Stimulated activated CD4-positive, alpha-beta T cell treated with anti-CD3 and anti-CD28 coated beads, Interleukin-1b, Interleukin-23, amount 100 ng/mL, for 24 hours (primary cell): ENCODE measurements at places on chromosomes 12 and 14.

DNA sequence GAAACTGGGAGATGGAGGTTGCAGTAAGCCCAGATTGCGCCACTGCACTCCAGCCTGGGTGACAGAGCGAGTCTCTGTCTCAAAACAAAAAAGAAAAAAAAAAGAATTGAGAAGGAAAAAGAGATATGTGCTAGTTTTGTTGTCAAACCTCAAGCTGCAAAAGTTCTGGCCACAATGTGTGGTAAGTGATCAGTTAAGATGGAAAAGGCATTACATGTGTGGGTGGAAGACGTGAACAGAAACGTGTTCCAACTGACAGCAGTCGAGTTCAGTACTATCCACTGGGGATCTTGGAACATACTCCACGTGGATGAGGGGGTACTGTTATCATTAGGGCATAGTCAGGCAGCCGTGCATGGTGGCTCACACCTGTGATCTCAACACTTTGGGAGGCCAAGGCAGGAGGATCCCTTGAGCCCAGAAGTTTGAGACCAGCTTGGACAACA, 17.3 kb downstream of the GPR68 start:
- DNase-seq: no peak

DNA sequence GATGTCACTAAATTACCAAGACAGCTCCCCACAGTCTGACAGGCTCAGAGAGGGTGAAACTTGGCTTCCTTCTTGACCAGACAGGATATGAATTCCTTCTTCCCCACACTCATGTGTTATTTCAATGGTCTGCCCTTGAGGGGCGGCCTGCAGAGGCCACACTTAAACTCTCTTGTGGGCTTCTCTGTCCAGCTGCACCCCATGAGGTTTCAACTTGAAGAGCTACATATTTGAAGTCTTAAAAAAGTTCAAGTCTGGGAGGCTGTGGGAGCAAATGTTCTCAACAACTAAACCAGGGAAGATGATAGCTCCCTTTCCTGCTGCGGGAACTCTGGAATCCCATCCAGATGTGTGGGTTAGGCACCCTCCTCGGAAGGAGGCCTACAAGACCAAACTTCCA, 98.3 kb downstream of the TTC7B start:
- no peak for DNase-seq

DNA sequence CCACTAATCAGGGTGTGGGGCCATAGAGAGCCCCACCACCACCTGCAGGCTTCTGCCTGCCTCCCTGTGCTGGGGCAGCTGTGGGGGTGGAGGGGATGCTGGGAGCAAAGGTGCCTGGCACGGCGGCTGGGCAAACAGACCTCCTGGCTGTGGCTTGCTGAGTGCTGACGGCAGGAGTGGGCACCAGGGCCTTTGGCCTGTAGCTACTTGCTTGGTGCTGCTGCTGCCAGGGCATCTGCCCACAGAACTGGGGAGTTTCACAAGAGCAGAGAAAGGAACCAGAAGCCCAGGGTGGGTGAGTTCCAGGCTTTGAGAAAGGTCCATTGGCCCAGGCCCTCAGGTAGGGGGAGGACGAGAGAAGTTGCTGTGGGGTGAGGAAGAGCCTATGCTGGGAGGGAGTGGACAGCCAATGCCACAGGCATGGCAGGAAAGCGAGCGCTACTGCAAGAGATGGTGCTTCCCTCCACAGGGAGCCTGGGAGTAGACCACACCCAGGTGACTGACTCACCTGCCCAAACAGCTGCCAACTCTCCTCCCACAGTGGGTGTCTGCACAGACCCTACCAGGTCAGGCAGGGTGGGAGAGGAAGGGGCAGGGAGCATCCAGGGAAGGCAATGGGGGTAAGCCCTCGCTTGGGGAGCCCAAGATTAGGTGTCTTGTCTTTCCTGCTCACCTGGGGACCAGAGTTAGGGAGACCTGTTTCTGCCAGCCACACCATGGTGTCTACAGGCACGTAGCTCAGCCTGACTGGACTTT, 39.0 kb upstream of the HDAC7 start:
- no peak for DNase-seq

GRCh38 chr12:28961948-28962384, 187.1 kb upstream of the FAR2 start:
- DNase-seq: no peak

GRCh38 chr12:130916241-130916911, 37.3 kb upstream of the ADGRD1 start:
- no peak for DNase-seq

GRCh38 chr12:76266797-76267196, 81.4 kb downstream of the BBS10 start:
- no peak for DNase-seq

- no peak for DNase-seq
These were observed 19.5 kb downstream of the CCDC88C start for GRCh38 chr14:91397965-91398591.

DNA sequence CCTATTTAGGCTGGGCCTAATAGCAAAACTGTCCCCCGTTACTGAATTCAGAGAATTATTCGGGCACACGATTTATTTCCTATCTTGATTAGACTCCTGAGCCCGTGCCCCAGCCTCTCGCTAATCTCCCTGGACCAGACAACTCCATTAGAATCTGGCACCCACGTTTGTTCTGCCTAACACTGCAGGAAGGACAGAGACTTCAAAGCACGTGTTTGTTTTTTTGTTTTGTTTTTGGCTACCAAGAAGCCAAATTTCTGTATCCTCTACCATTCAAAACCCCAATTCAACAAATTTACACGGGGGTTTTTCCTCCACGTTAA, 4.8 kb downstream of the USP44 start:
- DNase-seq: no peak

- no peak for DNase-seq
These were observed 315.8 kb downstream of the RGS6 start for GRCh38 chr14:72247896-72248465.

- DNase-seq: no peak
These were observed 65.8 kb downstream of the C14orf39 start for GRCh38 chr14:60420050-60420449.

DNA sequence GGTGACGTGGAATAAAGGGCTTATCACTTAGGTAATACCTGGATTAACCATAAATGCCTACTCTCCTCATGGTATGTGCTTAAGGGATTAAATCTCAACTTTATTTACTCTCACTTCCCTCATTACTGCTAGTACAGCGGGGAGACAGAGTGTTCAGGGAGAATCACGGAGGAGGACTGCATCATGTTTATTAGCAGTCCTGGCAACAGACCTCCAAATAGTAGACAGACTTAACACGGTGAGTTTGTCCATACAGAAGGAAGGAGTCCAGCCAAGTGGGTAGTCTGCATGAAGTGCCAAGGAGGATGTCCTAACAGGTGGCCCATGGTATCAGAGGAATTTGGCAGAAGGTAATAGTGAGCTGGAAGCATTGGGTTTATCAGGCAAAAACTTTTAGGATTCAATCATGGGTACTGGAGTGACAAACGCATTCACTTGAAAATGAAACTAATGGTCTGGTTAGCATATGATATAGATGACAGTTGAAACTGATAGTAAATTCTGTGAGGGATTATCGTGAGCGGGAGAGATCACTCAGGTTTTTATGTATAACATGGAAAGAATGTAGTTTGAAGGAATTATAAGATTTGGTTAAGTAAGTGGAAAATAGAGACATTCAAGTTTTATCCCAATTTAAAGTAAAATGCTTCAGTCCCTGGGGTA, 471.8 kb downstream of the TMEM117 start:
- no peak for DNase-seq
